ENCODE measurements at places on chromosomes 1 and 21.

- no peak for DNase-seq
Observed at GRCh38 chr1:24591781-24592180, 35.9 kb downstream of the NCMAP start.

GRCh38 chr1:7680955-7681268 lies 90.2 kb upstream of the VAMP3 start:
- DNase-seq, result no peak

DNA sequence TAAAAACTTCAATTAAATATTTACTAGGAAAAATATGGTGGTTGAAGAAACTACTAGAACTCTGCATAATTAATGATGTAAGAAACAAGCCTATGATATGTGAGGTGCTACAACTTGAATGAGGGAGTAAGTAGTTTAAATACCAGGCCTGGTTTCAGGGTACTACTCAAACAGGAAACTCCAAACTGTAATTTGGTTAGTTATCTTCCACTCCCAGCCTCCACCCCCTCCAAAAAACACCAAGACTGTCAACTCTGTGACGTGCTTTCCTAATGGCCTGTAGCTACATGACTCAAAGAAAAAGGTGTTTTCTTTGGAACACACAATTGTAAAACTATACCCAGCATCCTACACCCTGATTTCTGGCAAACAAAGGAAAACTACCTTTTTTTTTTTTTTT lies 55.9 kb upstream of the RCC1 start:
- DNase-seq, result peak; percentile 96

DNA sequence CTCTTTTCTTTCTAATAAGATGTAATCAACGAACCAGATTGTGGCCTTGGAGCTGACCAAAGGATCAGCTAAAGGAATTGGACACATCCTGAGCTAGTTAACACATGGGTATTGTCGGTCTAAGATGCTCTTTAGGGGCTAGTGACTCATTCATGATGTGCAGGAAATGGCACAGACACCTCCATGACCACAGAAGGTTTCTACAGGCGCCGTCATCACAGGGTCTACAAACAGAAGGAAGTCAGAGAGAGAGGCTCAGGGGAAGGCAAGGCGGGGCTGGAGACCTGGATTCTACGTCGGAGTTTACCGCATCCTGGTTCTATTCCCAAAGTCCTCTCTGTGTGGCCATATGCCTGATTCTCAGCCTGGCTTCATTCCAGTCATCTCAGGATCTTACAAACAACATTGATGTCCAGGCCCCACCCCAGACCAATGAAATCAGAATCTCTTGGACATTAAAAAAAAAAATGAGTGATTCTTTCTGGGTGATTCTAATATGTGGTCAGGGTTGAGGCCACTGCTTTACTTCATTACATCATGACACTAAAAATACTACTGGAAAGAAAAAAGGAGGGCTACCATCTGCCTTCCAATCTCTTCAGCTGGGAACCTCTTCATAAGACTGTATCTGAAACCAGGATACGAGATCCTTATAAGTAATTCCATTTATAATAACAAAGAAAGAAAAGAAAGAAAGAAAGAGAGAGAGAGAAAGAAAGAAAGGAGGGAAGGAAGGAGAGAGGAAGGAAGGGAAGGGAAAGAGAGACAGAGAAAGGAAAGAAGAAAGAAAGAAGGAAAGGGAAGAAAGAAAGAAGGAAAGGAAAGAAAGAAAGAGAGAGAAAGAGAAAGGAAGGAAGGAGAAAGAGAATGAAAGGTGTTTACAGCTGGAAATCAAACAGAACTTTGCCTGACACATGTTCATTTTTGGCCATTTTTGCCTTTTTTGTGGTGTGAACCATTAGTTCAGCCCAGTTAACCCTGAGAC lies 11.6 kb upstream of the KCNJ15 start:
- DNase-seq, result peak; percentile 43

DNA sequence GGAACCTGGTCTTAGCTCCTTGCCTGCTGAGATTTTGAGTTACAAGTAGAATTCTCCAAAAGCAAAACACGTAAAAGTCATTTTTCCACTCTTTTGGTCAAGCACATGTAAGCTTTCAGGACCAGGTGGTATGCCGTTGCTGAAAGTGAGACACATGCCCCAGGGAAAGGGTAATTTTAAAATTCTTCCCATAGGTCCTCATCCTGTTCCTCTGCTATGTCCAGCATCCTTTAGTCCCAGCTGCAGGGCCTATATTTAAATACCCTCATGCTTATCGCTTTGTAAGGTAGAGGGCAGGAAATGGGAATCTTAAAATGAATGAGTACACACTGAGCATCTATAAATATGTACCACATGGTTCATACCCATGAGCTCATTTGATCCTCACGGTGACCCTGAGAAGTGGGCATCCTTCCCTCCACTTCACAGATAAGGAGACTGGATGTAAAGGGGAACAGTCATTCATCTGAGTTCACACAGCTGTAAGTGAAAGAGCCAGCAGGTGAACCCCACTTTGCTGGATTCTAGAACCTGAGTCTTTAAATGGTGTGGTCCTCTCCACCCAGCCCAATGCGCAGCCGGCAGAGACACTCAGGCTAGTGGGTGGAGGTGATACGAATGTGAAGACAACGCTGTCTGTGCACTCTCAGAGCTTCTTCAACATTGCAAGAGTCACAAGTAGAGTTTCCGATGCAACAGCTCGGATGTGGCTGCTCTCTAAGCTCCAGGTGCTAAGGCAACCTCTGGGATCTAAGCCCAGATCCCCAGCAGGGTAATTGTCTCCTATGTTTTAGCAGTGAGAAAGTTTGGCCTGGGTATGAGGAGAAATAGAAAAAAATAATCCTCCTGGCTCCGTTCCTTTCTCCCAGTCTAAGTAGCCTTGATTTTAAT lies 163.5 kb downstream of the PLXNA2 start:
- DNase-seq, result no peak

- DNase-seq, result peak; percentile 90
Observed at GRCh38 chr21:34911360-34911759, 137.7 kb downstream of the RUNX1 start.

GRCh38 chr1:201060586-201060985 lies 37.1 kb upstream of the KIF21B start:
- DNase-seq, result no peak

- peak; percentile 99 for DNase-seq
Observed at GRCh38 chr1:37931361-37932158, 15.3 kb downstream of the INPP5B start.

- no peak for DNase-seq
Observed at GRCh38 chr1:180065408-180065807, 89.3 kb upstream of the QSOX1 start.
